GM03348 (cell line): ENCODE measurements at places on chromosomes 2 and 18.

DNA sequence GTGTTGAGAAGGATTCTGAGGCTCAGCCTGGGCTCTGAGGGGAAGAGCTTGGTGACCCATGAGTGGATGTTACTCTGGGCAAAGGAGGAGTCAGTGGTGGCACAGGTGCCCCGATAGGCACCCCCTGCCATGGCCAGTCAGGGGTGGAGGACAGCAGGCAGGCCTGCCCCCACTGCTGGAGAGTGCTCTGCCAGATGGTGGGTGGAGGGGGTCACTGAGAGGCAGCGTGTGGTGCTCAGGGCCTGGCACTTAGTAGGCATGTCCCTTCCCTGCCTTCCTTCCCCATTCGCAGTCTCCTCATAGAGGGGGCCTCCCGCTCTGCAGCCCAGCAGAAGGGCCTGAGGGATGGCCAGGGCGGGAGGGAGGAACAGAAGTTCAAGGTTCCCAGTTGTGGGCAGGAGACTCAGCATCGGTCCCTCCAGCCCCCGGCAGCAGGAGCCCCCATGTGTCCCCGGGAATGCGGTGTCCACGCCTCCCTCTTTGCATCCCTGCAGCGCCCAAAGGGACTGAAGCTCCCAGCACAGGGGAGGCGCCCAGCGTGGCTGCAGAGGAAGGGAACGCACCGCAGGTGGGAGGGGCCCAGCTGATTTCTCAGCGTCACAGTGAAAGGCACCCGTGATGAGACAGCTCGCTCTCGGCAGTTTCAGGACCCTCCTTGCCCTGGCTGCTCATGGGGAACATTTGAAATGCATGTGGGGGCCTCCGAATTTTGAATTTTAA is 5.7 kb upstream of the SNED1 start:
- DNase-seq: no peak

DNA sequence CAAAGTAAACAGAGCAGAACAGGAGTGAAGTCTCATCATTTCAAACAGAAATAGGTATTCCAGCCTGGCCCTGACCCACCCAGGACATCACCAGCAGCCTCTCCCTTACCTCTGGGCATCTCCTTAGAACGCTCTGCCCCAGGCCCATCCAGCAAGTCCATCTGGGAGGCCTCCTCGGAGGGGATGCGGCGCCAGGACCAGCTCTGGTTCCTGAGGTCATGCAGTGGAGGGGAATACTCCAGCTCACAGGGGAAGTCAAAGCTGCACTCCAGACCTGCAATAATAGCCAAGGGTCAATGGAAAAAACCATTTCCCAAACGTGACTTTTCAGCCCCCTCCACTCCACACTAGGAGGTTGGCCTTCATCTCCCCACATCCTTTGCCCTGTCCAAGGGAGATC is 226.6 kb downstream of the ALK start:
- no peak for DNase-seq

DNA sequence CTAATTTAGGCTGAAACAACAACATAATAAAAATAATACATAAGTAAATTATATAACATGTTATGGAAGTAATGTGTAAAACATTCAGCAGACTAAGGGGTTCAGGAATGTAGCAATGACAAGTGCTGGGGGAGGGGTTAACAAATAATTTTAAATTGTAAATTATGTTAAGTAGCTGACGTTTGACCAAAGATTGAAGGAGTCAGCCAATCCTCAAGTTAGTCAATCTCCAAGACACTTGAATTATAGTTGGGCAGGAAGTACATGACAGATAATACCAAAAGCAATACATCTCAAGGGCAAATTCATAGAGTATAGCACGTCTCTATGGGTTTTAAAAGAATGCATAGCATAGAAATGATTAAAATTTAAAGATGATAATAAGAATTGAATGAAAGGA is 89.1 kb downstream of the KCNH7 start:
- no peak for DNase-seq

DNA sequence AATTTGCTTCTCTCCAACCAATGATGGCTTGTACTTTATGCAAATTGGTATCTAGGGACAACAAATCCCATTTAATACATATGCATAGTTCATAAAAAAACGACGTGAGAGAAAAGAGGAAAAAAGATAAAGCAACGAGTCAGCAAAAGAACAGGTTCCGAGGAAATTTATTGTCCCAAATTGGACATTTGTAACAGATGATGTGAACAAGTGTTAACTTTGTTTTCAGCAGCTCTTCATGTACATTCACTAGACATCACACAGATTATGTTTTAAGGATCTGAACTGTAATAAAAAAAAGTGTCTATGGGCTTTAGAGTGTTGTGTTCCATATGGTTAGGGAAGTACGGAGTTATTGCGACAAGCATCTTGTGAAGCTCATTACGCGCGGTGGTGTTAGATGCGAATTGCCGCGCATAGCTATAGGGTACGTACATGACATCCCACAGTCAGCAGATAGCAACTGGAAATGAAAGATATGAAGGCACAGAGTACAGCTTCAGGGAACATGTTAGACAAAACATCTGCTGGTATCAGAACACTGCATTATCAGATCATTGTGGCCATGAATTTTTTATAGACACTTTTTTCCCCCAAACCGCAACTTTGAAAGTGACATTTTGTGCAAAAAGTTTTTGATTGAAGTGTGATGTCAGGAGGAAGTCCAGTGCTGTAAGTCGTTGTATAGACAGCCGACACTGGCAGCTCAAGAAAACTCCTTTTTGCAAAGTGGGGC is 1073.1 kb upstream of the FANCL start:
- no peak for DNase-seq

GRCh38 chr18:417495-417894 is 83.0 kb downstream of the COLEC12 start:
- no peak for DNase-seq

GRCh38 chr2:136049011-136049742 is 63.8 kb upstream of the DARS1 start:
- no peak for DNase-seq
